Stimulated activated CD8-positive, alpha-beta memory T cell treated with anti-CD3 and anti-CD28 coated beads, Interleukin-15, amount 100 ng/mL, for 4 hours (primary cell): ENCODE measurements at places on chromosomes 12 and 14.

- no peak for DNase-seq
Measured at GRCh38 chr14:65074449-65075150, 27.7 kb downstream of the MAX start.

DNA sequence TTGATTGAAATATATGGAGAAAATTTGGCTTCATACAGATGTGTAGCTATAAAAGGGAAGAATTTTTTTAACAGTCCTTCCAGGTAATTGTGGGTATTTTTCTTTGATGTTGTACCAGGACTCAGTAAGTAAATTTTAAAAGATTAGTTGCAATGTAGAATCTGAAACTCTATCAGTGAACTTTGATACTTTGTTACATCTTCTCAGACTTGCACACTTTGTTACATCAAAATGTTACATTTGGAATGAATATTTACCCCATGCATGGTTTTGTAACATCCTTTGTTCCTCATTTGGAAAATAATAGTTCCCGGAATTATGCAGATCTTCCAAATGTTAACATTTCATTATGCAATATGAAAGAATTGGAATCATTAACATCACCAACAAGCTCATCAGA is 13.8 kb downstream of the MTHFD1 start:
- no peak for DNase-seq

- no peak for DNase-seq
Measured at GRCh38 chr12:2163177-2163941, 110.6 kb downstream of the CACNA1C start.

DNA sequence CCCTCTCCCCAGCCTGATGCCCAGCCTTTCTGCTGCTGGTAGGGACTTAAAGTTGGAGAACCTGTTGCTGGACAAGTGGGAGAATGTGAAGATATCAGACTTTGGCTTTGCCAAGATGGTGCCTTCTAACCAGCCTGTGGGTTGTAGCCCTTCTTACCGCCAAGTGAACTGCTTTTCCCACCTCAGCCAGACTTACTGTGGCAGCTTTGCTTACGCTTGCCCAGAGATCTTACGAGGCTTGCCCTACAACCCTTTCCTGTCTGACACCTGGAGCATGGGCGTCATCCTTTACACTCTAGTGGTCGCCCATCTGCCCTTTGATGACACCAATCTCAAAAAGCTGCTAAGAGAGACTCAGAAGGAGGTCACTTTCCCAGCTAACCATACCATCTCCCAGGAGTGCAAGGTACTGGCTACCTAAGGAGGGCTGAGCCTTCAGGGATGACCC is 1.6 kb downstream of the TSSK4 start:
- DNase-seq = no peak

DNA sequence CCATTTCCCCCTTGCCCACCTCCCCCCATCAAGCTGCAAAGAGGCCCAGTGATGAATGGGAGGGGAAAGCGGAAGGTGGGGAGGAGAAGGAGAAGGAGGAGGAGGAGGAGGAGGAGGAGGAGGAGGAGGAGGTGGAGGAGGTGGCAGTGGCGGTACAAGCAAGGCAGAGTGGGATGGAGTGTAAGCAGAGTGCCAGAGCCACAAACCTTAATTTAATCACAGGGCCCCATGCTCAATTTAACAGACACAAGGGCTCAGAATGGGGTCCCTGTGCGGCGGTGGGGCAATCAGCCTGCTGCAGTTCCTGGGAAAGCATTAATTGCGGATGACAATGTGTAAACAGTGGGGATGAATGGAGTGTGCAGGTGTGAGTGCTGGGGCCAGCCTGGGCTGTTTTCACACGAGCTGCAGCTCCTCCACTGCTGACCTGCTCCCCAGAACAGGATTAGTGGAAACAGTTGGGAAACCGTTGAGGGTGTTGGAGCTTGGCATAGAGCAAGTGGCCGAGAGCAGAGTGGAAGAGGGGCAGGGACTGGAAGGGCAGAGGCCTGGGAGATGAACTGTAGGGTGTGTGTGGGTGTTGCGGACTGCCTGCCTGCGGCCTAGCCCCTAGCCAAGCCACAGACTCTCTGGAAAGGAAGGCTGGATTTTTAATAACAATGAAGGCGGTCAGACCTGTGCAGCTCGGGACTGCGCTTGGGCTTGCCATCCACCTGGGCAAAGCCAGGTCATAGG is 36.4 kb upstream of the SMOC1 start:
- DNase-seq = no peak

- DNase-seq = no peak
Measured at GRCh38 chr14:101227611-101228594, 324.4 kb upstream of the RTL1 start.

- DNase-seq = no peak
Measured at GRCh38 chr12:104064842-104065427, 604 bp downstream of the HCFC2 start.

DNA sequence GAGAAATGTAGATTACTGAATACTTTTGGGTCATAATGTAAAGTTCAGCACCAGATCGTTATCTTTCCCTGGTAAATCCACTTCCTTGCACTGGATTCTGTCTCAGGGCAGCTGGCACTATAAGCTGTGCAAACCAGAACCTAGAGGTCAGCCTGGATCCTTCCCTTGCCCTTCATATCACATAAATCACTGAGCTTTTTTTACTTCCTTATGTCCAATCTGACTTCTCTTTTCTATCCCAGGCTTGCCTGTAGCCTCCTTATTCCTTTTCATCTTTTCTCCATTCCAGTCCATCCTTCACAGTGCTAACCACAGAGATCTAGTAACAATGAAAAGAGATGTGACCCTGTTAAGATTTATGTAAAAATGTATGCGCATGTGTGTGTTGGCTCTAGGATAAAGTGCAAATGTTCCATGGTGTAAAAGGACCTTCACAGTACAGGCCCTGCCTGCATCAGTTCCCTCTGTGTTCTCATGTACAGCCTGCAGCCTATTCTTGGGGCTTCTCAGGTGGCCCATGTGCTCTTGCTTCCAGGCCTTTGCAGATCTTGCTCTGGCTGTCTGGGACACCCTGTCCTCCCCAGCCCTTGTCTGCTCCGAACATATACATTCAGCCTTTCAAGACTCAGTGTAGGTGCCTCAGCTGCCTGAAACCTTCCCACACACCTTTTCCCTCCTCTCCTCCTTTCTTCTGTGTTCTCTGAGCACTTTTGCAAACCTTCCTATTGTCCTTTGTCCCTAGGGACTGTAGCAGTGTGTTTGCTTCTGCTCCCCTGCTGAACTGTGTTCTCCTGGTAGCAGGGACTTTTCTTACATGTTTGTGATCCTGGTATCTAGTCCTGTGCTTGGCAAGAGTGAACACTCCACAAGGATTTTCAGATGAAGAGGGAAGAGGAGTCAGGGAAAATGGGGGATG is 30.0 kb downstream of the PELI2 start:
- DNase-seq = no peak

DNA sequence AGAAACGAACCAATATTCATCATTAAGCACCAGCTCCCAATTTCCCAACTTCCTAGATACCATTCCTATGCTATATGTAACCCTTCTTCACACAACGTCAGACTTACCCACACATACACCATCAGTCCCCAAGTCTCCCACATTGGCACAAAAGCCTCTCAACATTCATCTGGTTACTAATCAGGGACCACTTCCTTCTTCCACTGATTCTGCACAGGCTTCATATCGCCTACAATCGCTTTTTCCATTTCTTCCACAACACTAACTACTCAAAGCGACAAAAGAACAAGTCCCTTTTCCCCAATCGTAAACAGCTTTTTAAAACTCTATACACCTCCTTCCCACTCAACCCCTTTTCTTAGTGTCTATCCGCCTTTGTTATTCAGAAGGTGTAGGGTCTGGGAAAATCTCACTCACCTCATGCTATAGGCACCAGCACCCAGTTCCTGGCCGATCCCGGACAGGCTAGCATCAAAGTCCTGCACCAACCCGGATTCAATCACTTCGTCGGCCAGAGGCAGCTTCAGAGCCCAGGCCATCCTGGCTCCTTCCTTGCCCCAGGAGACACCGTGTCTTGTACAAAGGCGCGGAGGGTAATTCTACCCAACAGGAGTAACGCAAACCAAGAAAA is 936 bp downstream of the TFCP2 start:
- DNase-seq = no peak

- DNase-seq = no peak
Measured at GRCh38 chr14:77867476-77867875, 67.6 kb downstream of the ADCK1 start.

DNA sequence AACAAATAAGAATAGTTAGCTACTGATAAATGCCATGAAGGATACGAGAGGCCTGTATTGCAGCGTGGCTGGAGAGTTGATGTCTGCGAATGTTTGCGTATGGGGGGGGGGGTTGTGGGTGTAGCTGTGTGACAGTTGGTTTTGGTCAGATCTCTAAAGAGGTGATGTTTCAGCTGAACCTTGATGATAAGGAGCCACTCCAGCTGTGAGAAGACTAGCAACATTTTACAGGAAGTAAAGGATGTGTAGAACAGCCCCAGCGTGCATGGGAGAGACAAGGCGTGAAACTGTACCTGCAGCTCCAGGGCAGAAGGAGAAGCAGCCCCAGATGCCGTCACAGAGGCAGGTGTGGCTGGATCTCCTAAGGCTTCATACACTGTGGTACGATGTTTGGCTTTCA is 416.9 kb downstream of the TMEM132D start:
- DNase-seq = no peak
